Activated CD8-positive, alpha-beta memory T cell treated with anti-CD3 and anti-CD28 coated beads for 48 hours (primary cell): ENCODE measurements at places on chromosomes 5 and 9.

- no peak for DNase-seq
These were observed 9.8 kb downstream of the ARAP3 start for GRCh38 chr5:141672071-141672840.

- DNase-seq = no peak
These were observed 136.1 kb downstream of the MACIR start for GRCh38 chr5:103394676-103395075.

GRCh38 chr9:2170722-2171121 lies 155.6 kb downstream of the SMARCA2 start:
- no peak for DNase-seq

GRCh38 chr9:79221084-79221483 lies 350.7 kb upstream of the TLE4 start:
- DNase-seq = no peak
